ENCODE measurements at places on chromosomes 16 and 17. TPM values are rescaled to one million over a fixed set of nuclear protein-coding genes. Genes with fewer than 3 reads are reported as not detected.
A peak's percentile ranks its signal among the peaks of the same experiment; 100 is the strongest.

DNA sequence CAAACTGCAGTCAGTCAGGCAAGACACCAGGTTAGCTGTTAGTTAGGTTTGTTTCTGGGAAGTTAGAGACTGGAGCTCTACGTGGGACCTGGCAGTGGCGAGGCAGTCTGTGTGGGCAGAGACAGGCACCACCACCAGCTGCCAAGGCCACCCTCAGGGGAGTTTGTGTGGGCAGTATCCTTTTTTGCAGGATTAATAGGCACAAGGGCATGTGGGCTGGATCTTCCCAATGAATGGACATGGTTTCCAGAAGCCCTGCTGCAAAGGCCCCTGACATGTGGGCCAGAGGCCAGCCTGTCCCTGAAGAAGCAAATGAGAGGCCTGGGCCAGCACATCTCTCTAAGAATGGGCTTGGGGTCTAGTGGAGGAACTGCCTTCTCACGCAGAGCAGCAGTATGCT is 19.2 kb upstream of the SREBF1 start:
- DNase-seq: no peak

DNA sequence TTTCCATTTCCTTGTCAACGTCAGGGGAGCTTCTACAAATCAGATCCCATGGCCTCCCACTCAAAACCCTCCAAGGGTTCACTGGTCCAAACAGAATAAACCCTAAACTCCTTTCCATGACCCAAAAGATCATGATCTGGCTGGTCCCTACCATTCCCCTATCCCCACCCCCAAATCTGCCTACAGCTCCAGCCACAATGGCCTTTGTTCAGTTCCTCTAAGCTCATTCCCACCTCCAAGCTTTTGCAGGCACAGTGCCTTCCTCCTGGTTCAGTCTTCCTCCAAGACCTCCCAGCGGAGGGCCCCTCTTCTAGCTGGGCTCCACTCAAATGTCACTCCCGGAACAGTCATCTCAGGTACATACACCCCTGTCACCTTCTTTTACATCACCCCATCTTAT is 2.0 kb downstream of the GPRC5B start:
- DNase-seq: no peak

DNA sequence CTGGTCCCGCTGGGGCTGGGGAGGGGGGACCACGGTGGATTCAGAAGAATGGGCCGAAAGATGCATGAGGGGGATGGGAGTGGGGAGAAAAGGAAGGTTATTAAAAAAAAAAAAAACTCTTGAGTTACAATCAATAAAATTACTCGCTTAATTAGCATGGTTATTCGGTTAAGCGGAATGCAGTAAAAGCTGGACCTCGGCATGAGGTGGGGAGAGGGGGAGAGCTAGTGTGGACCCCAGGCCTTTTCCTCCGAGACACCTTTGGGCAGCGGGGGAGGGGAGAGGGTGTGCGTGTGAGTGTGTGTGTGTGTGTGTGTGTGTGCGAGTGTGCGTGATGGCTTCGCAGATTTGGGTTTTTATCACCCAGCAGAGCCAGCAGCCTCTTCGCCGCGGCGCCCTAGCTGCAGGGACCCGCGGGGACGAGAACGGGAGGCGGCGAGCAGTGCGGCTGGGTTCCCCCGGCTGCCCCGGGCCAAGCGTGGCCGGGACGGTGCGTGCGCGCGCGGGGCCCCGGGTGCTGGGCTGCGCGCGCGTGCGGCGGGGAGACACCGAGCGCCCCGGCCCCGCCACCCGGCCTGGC is 3.7 kb downstream of the BAHCC1 start:
- DNase-seq: no peak

GRCh38 chr17:37743875-37744632 is 805 bp downstream of the HNF1B start:
- no peak for DNase-seq

GRCh38 chr16:84303023-84303422 is 8.3 kb downstream of the WFDC1 start:
- peak; percentile 55 for DNase-seq

DNA sequence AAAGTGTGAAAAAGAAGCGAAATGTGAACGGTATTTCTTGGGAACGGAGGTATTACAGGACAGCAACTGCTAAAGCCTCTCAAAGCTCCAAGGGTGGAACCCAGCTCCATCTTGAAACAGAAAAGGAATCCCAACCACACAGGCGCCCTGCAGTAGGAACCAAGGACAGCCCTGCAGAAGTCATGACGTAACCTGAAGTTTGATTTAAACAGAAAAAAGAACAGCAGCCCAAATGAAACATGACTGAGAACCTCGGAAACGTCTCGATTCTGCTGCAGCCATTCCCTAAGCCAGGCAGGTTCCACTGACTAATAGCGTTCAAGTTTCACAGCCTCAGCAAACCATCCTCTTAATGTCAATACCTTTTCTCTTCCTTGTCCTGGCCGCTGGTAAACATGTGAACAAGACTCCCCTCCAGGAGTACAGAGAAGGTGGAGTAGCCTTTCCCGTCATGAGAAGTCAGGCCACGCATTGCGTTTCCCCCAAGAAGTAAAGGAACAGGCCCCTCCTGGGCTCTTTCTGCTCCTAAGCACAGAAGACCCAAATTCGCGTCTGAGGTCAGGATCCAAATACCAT is 20.1 kb downstream of the SIAH1 start:
- DNase-seq: no peak

DNA sequence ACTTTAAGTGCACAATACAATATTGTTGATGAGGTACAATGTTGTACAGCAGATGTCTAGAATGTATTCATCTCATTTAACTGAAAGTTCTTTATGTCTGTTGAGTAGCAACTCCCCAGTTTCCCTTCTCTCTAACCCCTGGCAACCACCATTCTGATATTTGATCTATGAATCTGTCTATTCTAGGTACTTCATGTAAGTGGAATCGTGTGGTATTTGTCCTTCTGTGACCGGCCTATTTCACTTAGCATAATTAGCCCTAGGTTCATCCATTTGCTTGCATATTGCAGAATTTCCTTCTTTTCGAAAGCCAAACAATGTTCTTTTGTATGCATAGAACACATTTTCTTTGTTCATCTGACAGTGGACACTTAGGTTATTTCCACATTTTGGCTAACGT is 10.8 kb downstream of the RGS9 start:
- DNase-seq: no peak

GRCh38 chr17:37743612-37743874 is 1.3 kb downstream of the HNF1B start:
- no peak for DNase-seq

DNA sequence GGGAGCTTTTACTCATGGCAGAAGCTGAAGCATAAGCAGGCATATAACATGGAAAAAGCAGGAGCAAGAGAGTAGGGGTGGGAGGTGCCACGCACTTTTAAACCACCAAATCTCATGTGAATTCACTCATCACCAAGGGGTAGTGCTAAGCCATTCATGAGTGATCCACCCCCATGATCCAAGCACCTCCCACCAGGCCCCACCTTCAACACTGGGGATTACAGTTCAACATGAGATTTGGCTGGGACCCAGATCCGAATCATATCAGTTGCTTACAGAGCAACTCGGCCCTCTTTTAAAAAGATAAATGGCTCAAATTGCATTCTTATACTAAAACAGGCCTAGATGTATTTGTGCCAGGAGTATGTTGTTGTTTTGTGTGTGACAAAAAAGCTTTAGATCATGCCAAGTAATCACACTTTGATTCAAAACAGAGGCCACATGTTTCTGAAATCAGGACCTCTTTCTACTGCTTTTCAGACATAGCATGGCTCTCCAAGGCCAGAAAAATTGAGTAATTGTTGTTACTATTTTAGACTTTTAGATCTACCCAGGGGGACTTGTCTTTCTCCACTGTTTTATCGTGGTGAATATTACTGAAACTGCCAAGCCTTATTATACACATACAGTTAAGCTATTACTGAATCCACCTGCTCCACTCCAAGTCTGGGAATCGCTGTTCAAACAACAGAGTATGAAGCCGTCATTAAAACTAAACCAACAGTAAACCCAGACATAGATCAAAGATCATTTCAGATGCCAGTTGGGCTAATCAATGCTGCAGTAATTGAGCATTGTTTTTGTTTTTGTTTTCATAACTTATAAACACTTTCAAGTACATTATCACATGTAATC is 163.3 kb downstream of the KCNJ2 start:
- no peak for DNase-seq

- no peak for DNase-seq
Measured at GRCh38 chr17:34166352-34166751, 88.7 kb upstream of the CCL2 start.

DNA sequence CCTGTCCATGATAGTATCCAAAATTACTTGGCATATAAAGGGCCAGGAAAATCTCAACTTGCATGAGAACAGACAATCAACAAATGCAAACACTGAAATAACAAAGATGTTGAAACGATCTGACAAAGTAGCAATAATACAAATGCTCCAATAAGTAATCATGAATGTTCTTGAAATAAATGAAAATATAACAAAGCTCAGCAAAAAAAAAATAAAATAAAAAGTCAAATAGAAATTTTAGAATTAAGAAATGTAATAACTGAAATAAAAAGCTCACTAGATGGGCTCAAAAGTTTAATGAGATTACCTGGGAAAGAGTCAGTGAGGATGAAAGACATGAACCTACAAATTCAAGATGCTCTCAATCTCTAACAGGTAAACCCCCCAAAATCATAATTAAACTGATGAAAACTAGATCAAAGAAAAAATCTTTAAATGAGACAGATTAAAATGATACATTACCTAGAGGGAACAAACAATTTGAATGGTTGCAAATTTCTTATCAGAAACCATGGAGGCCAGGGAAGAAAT is 319.0 kb upstream of the IRX3 start:
- no peak for DNase-seq

GRCh38 chr17:43645450-43645764 is 16.3 kb downstream of the MEOX1 start:
- no peak for DNase-seq

DNA sequence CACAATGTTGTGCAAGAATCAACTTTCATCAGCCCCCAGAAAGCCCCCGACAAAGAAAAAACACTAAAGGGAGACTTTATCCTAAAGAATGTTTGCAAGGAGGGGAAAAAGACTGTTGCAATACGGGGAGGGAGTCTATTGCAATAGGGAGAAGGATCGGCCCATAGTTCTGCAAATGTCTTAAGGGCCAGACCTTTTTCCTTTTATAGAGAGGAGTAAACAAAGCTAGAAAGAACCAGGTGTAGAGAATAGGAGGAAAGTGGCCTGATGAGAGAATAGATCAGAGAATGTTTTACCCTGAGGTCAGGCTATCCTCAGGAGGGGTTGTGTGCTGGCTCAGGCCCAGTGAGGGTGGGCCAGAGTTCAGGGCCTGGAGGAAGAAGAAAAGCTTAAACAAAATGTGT is 8.7 kb upstream of the CAVIN1 start:
- DNase-seq: no peak

DNA sequence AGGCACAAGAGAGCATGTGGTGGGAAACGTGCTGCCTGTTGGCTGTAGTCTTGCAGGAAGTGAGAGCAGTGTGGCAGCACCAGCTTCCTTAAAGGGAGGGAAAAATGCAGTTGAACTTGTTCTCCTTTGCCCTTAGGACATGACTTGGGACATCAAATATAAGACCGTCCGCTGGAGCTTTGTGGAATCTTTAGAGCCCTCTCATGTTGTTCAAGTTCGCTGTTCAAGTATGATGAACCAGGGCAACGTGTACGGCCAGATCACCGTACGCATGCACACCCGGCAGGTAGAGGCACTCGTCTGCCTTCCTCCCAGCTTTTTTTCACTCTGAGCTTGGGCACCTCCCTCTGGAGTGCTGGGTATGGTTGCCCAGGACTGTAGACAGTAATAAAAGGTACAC is 23.3 kb downstream of the GPR179 start:
- peak; percentile 2 for DNase-seq

DNA sequence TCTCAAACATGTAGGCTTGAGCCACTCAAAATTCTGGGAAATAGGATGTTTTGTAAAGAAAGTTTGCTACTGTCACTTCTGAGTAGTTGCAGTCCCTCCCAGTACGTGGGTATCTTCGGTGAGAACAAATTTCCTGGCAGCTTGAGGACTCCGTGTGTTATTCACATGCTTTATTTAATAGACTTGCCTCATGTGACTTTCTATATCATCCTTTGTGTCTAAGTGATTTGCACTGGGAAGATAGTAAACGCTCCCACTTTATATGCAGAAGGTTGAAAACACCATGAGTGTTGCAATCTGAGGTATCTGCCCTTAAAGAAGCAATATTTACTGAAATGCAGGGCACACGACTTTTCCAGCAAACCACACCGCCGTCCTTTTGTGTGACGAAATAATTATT is 643.7 kb downstream of the MAF start:
- DNase-seq: no peak

DNA sequence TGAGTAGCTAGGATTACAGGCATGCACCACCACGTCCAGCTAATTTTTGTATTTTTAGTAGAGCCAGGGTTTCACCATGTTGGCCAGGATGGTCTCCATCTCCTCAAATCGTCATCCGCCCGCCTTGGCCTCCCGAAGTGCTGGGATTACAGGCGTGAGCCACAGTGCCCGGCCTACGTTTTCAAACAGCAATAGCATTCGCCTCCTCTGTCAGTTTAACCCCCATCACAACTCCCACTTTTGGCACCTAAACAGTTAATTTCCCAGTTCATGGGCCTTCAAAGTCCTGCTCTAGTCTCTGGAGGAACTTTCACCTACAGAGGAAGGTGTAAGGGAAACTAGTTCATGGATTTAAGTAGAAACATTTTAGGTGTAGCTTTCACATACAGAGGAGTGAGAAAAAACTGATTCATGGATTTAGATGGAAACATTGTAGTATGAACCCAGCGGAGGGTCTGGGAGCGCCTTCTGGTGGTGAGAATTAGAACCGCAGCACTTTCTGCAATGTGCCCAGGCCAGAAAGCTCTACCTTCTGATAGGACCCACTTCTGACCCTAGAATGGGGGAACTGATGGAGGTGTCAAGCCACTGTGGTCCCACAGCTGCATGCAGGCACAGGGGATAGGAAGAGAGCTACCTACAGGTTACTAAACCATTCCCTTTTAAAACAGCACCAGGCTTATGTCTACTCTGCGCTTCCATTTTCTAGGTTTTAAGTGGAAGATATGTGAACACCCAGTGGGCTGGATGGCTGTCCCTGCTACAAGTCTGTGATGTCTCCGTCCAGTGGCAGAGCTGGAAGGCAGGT is 12.0 kb upstream of the MEOX1 start:
- peak; percentile 52 for DNase-seq

GRCh38 chr16:56852401-56852730 is 12.6 kb upstream of the SLC12A3 start:
- no peak for DNase-seq

GRCh38 chr17:48603959-48604769 is 622 bp downstream of the HOXB6 start:
- DNase-seq: peak; percentile 82

Gene WFIKKN2
- total RNA-seq: not detected

Gene SGF29
- 10.0 TPM for total RNA-seq

Gene ZDHHC1
- 3.2 TPM for total RNA-seq

Gene ACSM2A
- not detected for total RNA-seq

Gene ZG16
- not detected for total RNA-seq

Gene ZP2
- total RNA-seq: not detected

Gene ACSM3
- 1.6 TPM for total RNA-seq

Gene TMEM208
- 38.4 TPM for total RNA-seq

Gene PIPOX
- total RNA-seq: 0.23 TPM

Gene CHP2
- not detected for total RNA-seq

Gene ADGRG3
- total RNA-seq: not detected

Gene SLC12A3
- total RNA-seq: not detected

Gene CDH11
- total RNA-seq: 56.6 TPM

Gene KRT24
- not detected for total RNA-seq

Data from H4 (cell line).